Stimulated activated CD4-positive, alpha-beta T cell treated with anti-CD3 and anti-CD28 coated beads, Interleukin-4, amount 100 ng/mL, for 48 hours (primary cell): ENCODE measurements at places on chromosomes 7 and 10.
A peak's percentile ranks its signal among the peaks of the same experiment; 100 is the strongest.

- DNase-seq, result no peak
Measured at GRCh38 chr7:289756-290553, at the start of gene FOXL3. Gene FOXL3 (plus strand): TSS chr7:290170. CDS start chr7:290170, 0 bp downstream.

DNA sequence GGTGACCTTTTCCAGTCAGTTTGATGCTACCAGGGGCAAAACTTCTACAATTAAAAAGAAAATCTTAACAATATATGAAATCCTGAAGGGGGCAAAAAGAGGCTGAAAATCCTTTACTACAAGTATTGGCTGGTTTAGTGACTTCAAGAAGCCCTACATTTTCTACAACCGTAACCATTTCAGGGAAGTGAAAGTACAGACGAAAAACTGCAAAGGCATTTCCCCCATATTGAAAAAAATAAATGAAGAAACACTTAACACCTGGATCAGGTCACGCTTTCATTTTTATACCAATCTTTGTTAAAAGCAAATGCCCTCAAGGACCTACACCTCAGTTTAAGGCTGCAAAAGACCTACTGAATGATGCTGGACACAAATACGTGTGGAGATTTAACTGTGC, 38.6 kb downstream of the IL6 start:
- DNase-seq, result no peak

DNA sequence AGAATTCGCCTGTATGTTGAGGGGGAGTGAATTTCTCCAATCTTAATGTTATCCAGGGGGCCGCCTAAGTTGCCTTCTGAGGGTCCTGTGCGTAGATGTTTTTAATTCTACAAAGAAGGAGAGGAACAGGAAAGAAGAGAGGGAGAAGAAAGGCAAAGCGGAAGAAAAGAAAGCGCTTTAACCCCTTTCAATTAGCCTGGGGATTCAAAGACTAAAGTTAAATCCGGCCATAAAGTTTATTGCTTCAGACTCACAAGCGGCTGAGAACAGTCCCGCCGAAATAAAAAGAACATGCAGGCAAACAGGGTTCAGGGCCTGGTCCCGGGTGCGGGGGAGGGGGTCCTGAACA, 4.5 kb downstream of the HOXA5 start:
- DNase-seq, result no peak

- DNase-seq, result no peak
Measured at GRCh38 chr7:5462216-5462615, 38.6 kb upstream of the TNRC18 start.

DNA sequence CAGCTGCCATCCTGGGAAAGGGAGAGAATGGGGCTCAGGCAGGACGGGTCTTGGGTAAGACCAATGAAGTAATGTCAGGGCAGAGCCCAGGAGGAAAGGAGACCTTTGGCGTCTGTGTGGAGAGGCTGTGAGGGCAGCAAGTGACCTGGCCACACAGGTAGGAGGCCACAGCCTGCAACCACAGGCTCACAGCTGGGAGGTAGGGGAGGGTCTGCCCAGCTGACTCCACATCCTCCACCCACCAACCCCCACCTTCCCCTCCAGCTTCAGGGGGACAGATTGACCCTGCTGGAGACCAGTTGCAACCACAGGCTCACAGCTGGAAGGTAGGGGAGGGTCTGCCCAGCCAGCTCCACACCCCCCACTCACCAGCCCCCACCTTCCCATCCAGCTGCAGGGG, 262.2 kb upstream of the TCERG1L start:
- DNase-seq, result no peak

- no peak for DNase-seq
Measured at GRCh38 chr7:77746824-77747165, 50.5 kb downstream of the RSBN1L start.

DNA sequence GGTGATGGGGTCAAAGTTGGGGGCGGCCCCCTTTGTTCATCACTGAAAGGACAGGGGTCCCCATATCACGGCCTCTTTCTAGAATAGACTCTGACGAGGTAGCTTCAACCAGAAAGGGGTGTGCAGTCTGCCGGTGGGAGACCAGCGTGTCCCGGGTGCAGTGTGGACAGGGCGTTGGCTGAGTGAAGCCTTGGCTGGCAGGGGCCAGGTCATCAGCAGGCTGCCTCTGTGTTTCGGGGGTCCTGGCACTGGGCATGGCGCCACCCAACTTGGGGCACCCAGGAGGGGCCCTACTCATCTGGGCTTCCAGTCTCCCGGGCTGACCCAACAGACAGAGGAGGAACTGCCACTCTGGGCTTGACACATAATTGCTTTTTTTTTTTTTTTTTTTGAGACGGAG, 3.5 kb upstream of the AMZ1 start:
- no peak for DNase-seq

- peak; percentile 21 for DNase-seq
Measured at GRCh38 chr7:1458683-1459511, at the start of gene MICALL2. Gene MICALL2 (minus strand): TSS chr7:1459470. CDS start chr7:1459326, 144 bp downstream.

GRCh38 chr10:88318803-88319202, 264.3 kb downstream of the RNLS start:
- no peak for DNase-seq

- DNase-seq, result no peak
Measured at GRCh38 chr10:126334272-126334671, 54.0 kb downstream of the ADAM12 start.

DNA sequence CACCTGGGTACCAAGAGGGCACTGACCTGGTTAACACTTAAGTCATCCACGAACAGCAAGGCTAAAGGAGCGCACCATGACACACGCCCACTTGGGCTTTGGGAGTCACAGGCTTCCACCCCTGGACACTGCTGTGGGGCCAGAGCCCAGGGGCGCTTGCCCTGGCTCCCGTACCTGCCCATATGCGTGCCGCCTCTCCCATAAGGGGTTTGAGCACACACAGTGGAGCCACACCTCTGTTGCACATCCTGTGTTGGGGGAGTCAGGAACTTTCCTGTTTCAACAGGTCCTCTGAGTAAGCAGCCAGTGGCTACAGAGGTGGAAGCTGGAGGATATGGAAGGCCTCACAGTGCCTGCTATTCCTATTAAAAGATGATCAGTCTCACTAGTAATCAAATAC, 152.0 kb downstream of the REEP3 start:
- no peak for DNase-seq

DNA sequence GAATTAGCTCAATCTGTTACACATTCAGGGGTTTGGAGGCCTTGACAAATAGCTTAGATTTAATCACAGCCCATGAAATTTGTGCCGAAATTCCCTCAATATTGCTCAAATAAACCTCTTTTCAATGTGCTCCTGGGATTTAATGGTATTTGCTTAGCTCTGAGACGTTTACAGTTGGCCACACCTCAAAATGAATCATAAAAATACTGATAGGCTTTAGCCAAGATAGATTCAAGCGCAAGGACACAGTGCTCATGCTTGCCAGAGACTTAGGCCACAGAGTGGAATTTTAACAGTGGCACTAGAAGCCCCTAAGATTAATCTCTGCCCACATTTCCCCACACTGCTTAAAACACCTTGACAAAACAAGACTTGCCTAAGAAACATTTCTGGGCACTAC, 2.3 kb upstream of the SEMA3C start:
- DNase-seq, result no peak

DNA sequence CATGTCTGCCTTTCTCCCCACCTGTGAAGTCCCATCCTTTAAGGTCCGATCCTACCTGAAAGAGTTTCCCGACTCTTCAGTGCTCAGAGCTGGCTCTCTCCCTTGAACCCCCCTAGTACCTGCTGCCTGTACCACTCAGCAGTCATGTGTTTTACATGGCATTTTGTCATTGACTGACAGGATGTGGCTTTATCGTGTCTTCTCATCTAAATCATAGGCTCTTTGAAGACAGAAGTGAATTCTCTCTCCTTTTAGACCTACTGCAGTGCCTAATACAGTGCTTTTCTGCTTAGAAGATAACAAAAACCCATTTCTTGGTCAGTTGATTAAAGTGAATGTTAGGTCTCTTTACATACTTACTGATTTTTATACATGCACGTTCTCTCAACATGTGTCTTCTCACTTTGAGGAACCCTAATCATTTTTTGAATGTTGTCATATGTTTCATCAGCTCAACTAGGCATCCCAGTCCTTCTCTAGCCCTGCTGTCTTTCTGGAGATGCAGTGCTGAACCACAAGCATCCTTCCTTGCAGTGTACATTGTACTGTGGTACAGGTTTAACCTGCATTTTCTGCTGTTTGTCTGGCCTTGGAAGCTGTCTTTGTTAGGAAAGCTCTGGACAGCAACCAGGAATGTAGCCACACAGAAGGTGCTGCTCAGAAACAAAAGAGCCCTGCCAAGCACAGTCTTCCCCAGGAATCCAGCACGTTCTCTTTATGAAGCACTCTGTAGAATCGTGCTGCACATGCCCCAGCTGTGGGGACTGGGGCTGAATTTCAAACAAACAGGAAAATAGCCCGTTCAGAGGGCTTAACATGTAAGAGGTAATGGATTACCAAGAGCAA, 28.1 kb upstream of the LRRC4 start:
- no peak for DNase-seq

GRCh38 chr10:32149252-32149955, 93.2 kb upstream of the KIF5B start:
- no peak for DNase-seq

- no peak for DNase-seq
Measured at GRCh38 chr7:138668229-138668596, 32.9 kb downstream of the SVOPL start.

DNA sequence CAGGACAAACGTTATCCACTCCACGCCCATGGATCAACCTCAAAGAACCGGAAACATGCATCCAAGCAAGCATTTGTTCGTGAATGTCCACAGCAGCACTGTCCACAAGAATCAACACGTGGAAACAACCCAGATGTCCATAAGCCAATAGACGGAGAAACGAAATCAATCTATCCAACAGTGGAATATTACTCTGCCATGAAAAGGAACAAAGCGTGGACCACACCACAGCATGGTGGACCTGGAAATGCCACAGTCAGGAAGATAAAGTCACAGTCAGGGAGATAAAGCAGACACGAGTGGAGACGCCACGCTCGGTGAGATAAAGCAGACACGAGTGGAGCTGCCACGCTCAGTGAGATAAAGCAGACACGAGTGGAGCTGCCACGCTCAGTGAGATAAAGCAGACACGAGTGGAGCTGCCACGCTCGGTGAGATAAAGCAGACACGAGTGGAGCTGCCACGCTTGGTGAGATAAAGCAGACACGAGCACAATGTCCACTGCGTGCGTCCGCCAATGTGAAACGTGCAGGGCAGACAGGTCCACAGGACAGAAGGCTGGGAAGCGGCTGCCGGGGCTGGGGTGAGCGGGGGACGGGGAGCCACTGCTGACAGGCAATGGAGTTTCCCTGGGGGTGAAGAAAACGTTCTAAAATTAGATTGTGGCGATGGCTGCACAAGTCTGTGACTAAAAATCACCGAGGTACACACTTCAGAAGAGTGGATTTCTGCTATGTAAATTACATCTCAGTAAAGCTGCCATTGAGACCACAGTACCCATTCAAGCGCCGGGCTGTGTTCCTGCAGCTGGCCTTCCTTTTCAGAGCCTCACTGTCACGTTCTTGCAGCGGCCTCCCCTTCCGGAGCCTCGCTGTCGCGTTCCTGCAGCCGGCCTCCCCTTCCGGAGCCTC, 10.6 kb downstream of the GPER1 start:
- no peak for DNase-seq

GRCh38 chr10:125629758-125630376, 53.1 kb downstream of the TEX36 start:
- DNase-seq, result no peak

DNA sequence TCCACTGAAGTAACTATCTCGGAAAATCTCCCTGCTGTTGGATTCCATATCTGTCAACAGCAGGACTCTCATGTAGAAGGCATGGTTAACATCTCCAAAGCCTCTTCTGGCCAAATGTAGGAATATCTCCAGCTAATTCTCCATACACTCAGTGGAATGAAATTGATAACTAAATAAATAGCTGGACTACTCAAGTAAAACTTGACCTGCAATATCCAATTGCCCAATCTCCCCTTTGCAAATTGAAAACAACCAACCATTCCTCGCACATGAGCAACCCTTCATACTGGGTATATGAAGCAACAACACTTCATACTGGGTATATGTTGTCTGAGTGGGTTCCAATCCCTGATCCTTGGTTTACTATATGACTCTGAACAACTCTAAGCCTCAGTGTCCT, 105.4 kb upstream of the KMT2E start:
- DNase-seq, result no peak

- no peak for DNase-seq
Measured at GRCh38 chr10:78688230-78688900, 380.4 kb upstream of the ZMIZ1 start.

- no peak for DNase-seq
Measured at GRCh38 chr10:78975926-78976325, 92.8 kb upstream of the ZMIZ1 start.

- no peak for DNase-seq
Measured at GRCh38 chr10:133616371-133617130, 10.0 kb downstream of the FRG2B start.

- DNase-seq, result no peak
Measured at GRCh38 chr7:78489476-78490240, 691.1 kb downstream of the PHTF2 start.

DNA sequence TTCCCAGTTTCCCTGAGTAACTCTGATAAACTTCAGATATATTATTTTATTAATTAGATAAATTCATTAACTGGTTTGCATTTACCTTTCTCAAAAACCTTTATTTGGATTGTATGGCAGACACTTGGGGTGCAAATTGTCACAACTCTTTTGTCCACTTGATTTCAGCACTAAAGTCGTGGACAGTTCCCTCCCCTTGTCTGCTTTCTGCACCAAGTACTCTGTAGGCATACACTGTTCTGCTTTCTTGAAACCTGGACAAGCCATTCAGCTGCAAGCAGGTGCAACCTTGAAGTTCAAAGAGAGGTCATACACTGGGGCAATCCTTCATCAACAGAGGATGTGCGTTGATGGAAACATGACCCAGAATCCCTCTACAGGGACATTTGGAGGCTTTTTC, 162.9 kb downstream of the ARL5B start:
- no peak for DNase-seq

GRCh38 chr10:54869022-54869421, 68.0 kb upstream of the PCDH15 start:
- no peak for DNase-seq

GRCh38 chr7:95503271-95504131, 17.8 kb downstream of the ASB4 start:
- no peak for DNase-seq

DNA sequence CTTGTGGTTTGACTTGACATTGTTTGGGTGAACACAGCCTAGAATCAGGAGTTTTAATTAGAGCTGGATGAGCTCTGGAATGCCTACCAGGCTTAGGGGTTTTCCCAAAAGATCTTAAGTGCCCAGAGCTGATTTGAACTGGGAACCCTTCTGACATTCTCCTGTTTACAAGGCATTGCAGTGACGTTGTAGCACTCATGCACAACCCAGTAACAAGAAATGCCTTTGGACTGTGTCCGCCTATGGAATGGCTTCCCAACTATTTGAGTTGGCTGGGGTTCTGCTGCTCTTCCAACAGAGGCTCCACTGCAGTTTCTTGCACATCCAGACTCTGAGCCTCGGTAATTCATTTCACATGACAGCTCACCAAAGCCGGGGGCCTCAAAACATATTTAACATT, 76.7 kb upstream of the MKX start:
- DNase-seq, result no peak

DNA sequence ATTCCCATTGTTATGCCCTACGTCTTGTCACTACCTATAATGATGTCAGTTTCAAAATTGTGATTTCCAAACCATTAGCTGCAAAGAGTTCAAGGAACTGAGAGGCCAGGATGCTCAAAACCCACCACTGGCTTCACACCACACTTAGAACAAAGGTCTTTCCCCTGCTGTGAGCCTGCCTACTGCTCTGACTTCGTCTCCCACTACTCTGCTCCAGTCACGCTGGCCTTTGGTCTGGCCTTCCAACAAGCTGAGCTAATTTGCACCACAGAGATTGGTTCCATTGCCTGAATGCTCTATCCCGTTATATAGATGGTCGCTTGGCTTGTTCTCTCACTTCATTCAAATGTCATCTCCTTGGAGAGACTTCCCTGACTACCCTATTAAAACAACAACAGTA, 572.1 kb upstream of the GALNT17 start:
- DNase-seq, result no peak
